ENCODE measurements at places on chromosomes 1 and 21. TPM values are rescaled to one million over a fixed set of nuclear protein-coding genes. Genes with fewer than 3 reads are reported as not detected.

DNA sequence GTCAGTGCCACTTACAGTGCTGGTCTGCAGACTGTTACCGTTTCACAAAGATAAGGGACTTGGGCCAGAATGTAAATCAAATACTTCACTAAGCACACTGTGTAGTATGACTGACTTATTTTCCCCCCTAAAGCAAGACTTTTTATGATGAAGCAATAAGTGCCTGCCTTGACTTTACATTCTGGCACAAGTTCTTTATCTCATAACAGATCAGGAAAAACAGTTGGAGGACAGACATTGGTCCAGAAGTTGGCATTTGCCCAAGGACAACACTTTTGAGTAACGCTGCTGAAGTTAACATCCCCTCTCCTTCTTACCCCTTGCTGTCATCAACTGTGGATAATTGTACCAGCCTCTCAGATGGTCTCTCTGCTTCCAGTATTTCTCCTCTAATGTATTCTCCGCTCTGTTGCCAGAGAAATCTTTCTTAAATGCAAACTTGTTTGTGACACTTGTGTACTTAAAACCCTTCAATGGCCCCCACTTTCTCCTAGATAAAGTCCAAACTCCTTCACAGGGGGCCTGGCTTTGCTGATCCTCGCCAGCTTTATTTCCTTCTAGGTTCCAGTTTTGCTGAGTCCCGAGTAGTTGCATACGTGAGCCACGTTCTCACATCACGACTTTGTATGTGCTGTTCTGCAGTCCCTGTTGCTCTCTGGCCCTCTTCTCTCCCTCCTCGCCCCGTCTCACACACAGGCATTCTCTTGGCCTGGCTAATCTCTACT, 45.7 kb downstream of the S1PR1 start:
- H3K36me3 ChIP-seq, result no peaks in the 10 kb centered on the region
- no peaks in the 10 kb centered on the region for H3K27me3 ChIP-seq
- DNase-seq, result no peak

- no peak overlapping the region for H3K27ac ChIP-seq
- DNase-seq, result no peak
- no peaks in the 10 kb centered on the region for H3K4me1 ChIP-seq
- no peak overlapping the region for H3K4me3 ChIP-seq
- no peaks in the 10 kb centered on the region for H3K27me3 ChIP-seq
- H3K36me3 ChIP-seq, result no peaks in the 10 kb centered on the region
Observed at GRCh38 chr1:234258071-234258470, 115.2 kb upstream of the COA6 start.

DNA sequence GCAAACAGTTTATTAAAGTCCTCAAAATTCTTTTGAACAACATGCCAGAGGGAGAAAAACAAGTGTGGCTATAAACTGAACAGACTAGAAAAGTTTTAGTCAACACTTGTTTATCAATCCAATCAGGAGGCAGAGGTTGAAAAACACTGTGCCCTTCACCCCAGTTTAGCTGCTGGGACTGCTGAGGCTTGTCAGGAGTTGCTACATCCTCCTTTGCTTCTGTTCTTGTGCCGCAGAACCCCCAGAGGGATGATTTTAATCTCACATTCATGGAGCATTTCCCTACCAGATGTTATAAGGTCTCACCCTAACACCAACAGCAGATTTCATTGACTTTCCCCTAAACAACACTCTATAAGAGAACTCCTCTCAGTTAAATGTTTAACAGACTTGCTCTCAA, 321.2 kb downstream of the VAV3 start:
- no peaks in the 10 kb centered on the region for H3K27me3 ChIP-seq
- no peak overlapping the region for H3K4me3 ChIP-seq
- no peaks in the 10 kb centered on the region for H3K4me1 ChIP-seq

GRCh38 chr1:54312796-54313316, 93.3 kb downstream of the SSBP3 start:
- no peaks in the 10 kb centered on the region for H3K27me3 ChIP-seq
- peak; percentile 67 for DNase-seq
- no peaks in the 10 kb centered on the region for H3K36me3 ChIP-seq
- no peak overlapping the region for H3K4me3 ChIP-seq

GRCh38 chr1:150262388-150263320, 5.1 kb downstream of the CA14 start:
- peaks cover 35% of the 10 kb centered on the region for H3K4me1 ChIP-seq
- H3K27me3 ChIP-seq, result no peaks in the 10 kb centered on the region
- H3K36me3 ChIP-seq, result peaks cover 20% of the 10 kb centered on the region
- H3K4me3 ChIP-seq, result no peak overlapping the region

GRCh38 chr1:28087614-28088167, 719 bp downstream of the EYA3 start:
- H3K4me3 ChIP-seq, result peak overlapping the region; percentile 3
- peak; percentile 5 for DNase-seq
- H3K27ac ChIP-seq, result peak overlapping the region; percentile 27

DNA sequence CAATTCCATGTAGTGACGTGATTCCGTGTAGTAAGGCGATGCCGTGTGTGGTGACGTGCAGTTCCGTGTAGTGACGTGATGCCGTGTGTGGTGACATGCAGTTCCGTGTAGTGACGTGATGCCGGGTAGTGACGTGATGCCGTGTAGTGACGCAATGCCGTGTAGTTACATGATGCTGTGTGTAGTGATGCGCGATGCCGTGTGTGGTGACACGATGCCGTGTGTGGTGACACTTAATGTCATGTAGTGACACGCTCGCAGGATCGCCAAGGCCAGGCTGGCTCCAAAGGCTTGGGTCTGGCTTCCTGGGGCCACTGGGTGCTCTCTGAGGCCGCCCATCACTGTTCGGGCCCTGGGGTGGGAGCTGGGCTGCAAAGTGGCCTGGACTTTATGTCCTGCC, 14.2 kb downstream of the COL18A1 start:
- peaks cover 55% of the 10 kb centered on the region for H3K4me1 ChIP-seq
- H3K27me3 ChIP-seq, result no peaks in the 10 kb centered on the region
- H3K36me3 ChIP-seq, result no peaks in the 10 kb centered on the region
- DNase-seq, result no peak

DNA sequence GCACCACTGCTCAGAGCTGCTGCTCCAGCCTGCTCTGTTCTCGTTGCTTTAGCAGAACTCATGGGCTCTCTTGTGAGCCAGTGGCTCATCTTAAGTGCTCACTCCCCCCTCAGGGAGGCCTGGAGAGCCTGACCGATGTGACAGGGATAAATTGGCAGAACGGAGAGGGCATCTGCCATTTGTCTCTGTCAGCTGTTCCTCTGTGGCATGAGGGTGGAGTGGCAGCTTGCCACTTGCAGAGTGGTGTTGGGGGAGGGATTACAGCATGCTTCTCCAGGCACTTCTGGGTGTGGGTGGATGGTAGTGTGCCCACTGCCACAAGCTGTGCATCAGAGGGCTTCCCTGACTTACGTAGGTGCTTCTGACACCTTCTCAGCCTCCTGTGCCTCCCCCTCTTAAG, 229.5 kb downstream of the PAPPA2 start:
- no peaks in the 10 kb centered on the region for H3K36me3 ChIP-seq
- no peak overlapping the region for H3K27ac ChIP-seq
- peaks cover 7% of the 10 kb centered on the region for H3K4me1 ChIP-seq
- H3K27me3 ChIP-seq, result no peaks in the 10 kb centered on the region
- no peak overlapping the region for H3K4me3 ChIP-seq

DNA sequence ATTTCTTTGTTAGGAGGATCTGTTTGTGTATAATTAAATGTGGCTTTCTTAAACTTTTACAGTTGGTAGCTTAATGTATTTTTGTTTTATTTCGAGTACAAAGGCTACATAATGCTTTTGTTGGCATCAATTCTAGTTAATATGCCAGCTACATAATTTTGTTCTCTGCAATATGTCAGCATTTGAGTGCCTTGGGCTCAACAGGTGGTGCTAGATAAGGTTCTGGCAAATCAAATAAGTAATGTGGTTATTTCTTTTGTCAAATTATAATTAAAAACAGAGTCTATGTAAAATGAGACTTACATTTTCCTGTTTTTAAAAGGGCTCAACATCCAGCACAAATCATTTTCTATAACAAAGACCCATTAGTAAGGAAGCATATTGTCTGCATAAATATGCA, 410.6 kb upstream of the NR5A2 start:
- no peak overlapping the region for H3K4me3 ChIP-seq
- DNase-seq, result no peak
- H3K4me1 ChIP-seq, result no peaks in the 10 kb centered on the region

Gene TMPRSS15
- total RNA-seq, result not detected

Gene DISP3
- not detected for total RNA-seq

Gene COL11A1
- 0.27 TPM for total RNA-seq

Gene ANGPTL1
- total RNA-seq, result 79.3 TPM
